ENCODE measurements at places on chromosomes 16 and 17. TPM values are rescaled to one million over a fixed set of nuclear protein-coding genes. Genes with fewer than 3 reads are reported as not detected.

The PPP1R27 gene
- not detected for total RNA-seq

The KCNAB3 gene
- total RNA-seq: 2.3 TPM

The ADAD2 gene
- 4.3 TPM for total RNA-seq

The SEPTIN12 gene
- total RNA-seq: not detected

DNA sequence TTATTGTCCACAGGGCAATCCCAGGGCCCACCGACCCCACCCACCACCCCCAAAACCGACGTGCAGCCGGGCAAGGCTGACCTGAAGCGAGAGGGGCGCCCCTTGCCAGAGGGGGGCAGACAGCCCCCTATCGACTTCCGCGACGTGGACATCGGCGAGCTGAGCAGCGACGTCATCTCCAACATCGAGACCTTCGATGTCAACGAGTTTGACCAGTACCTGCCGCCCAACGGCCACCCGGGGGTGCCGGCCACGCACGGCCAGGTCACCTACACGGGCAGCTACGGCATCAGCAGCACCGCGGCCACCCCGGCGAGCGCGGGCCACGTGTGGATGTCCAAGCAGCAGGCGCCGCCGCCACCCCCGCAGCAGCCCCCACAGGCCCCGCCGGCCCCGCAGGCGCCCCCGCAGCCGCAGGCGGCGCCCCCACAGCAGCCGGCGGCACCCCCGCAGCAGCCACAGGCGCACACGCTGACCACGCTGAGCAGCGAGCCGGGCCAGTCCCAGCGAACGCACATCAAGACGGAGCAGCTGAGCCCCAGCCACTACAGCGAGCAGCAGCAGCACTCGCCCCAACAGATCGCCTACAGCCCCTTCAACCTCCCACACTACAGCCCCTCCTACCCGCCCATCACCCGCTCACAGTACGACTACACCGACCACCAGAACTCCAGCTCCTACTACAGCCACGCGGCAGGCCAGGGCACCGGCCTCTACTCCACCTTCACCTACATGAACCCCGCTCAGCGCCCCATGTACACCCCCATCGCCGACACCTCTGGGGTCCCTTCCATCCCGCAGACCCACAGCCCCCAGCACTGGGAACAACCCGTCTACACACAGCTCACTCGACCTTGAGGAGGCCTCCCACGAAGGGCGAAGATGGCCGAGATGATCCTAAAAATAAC is 3.0 kb downstream of the SOX9 start:
- no peak for DNase-seq

GRCh38 chr16:12027558-12028287 is 51.2 kb downstream of the SNX29 start:
- no peak for DNase-seq

DNA sequence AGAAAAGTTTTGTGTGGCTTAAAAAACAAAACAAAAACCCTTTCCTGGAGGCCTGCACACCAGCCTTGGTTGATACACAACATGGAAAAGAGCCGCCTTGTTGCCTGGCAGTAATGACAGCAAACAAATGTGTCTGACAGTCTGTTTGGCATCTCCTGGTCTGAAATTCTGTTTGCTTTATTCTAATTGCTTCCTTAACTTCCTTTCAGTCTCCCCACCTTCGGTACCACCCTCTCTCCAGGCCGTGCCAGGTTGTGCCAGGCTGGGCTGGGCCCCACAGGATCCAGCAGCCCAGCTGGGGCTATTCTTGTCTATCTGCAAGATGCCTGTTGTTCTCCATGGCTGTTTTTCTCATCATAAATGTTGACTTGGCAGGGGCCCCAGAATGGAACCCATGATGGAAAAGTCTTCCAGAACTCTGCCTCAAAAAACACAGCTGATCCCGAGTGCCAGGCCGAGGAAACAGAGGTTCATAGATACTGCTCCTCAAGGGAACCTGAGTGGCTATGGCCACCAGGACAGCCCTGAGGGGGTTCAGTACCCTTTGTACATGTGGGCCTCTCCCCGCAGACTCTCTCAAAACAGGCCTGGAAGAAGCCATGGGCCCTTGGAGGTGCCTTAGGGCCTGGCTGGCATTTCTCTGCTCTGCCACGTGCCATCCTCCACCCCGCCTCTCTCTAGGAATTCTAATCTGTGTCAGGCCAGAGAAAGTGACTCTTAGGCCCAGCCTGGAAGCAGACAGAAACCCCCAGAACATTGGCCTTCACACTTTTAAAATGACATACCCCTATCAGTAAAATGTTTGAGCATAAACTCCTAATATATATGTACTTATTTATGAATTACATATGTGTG is 50.5 kb downstream of the YPEL2 start:
- DNase-seq: no peak

DNA sequence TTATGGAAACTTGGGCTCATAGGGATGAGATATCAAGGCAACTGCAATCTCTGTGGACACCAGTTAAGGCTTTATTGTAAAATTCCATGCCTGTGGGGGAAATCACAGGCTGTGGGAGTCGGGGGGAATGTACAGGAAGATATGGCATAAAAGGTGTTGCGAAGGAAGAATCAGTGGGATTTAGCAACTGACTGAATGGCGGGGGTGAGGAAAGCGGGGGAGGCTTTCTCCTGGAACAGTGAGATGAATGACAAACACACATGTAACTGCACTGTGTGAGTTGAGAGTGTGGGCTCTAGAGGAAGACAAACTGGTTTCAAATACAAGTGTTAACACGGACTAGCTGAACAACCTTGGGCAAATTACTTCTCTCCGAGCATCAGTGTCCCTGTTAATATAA is 143.7 kb downstream of the PRKCB start:
- DNase-seq: no peak

DNA sequence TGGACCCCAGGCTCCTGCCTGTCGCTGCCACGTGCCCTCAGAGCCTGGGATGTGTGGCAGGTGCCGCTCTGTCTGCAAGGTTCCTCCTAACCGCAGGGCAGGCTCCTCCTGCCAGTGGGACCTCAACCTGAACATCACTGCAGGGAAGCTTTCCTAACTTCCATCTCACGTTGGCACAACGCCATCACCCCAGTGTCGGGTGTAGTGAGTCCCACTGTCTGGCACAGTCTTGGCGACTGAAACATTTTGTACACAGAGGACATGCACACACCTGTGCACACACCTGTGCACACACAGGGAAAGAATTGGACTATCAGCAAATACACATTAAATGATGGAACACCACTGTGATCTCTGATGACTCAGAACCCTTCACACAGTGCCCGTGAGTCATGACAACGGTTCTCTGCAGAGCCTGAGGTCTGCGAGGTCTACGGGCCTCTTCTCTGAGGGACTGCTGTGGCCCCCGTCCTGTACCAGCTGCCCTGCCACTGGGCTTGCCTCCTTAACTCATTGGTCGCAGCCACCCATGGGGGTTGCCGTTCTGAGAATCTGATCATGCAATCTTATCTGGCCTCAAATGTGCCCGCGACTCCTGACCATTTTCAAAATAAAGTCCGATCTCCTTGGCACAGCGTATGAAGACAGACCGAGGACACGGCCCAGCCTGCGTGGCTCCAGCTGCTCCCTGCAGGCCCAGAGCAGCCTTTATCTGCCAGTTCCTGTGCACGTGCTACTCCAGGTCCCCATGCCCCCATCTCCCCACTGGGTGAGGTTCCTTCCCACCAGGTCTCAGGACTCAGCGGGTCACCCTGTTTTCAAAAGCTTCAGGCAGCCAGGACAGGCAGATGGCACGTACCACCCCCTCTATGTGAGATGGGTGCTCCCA is 7.6 kb downstream of the CCDC57 start:
- no peak for DNase-seq

- no peak for DNase-seq
These were observed 17.9 kb downstream of the MINK1 start for GRCh38 chr17:4851084-4851483.

DNA sequence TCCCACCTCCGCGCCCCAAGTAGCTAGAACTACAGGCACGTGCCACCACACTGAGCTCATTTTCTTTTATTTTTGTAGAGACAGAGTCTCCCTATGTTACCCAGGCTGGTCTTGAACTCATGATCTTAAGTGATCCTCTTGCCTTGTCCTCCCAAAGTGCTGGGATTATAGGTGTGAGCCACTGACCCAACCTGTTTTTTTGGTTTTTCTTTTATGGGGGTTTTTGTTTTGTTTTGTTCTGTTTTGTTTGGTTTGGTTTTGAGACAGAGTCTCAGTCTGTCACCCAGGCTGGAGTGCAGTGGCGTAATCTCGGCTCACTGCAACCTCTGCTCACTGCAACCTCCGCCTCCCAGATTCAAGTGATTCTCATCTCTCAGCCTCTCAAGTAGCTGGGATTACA is 16.4 kb downstream of the GID4 start:
- DNase-seq: no peak

DNA sequence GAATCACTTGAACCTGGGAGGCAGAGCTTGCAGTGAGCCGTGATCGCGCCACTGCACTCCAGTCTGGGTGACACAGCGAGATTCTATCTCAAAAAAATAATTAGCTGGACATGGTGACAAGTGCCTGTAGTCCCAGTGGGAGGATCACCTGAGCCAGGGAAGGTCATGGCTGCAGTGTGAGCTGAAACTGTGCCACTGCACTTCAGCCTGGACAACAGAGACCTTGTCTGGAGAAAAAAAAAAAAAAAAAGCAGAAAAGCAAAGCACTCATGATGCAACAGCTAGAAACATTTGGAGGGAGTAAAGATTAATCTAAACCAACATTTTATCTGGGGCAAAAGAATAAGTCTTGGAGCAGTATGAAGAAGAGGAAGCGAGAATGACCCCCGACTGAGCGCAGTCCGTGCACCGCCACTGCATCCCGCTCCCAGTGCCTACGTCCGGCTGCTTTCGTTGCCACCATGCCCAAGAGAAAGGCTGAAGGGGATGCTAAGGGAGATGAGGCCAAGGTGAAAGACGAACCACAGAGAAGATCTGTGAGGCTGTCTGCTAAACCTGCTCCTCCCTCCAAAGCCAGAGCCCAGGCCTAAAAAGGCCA is 8.2 kb downstream of the PRPSAP1 start:
- no peak for DNase-seq

DNA sequence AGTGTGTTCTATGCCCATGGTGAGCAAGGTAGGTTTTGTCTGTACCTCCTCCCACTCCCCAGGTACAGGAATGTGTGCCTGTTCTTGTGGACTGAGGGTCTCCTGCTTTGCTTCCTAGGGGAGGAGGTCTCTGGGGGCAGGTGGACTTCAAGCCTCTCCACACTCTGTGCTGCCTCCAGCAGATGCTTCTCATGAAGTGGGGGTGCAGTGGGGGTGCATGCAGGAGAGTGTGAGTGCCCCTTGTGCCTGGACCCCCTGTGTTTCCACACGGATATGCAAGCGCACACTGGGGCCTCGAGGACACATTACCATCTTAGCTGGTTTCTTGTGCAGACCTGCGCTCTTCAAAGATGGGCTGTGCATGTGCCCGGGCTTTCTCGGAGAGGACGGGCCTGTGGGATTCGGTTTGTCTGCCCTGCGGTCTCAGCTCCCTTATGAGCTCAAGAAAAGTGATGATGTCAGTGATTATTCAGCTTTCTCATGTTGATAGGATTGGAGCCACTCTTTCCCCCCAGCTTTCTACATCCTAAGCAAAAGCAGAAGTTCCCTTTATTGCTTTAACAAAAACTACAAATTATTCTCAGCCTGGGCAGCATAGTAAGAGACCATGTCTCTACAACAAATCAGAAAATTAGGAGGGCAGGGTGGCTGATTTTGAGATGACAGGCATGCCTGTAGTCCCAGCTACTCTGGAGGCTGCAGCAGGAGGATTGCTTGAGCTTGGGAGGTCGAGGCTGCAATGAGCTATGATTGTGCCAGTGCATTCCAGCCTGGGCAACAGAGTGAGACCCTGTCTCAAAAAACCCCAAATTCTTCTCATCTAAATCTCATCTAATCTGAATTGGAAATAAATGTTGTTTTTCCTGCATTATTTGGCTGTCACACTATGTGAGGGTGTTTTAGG is 86.8 kb downstream of the RPTOR start:
- no peak for DNase-seq

DNA sequence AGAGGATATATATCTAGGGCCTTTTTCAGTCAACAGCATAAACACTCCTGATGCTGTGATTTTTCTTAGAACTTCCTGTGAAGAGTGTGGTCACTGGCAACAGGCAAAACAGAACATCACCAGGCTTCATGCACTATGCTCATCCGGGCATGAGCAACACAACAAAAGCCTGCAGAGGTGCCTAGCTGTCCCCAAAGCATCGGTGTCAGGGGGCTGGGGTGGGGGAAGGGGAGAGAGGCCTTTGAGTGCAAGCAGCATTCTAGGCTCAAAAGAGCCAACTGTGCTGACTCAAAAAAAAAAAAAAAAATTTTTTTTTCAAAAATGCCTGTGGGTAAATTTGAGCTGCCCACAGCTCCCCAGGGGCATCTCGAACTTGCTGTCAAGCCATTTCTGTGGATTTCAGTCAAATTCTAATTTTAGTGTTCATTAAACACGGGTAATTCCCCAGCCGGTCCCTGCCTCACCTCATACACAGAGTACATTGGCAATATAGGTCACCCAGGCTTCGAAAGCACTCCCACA is 194.6 kb upstream of the DYNLRB2 start:
- DNase-seq: no peak

- DNase-seq: no peak
These were observed 63.5 kb upstream of the LGALS9 start for GRCh38 chr17:27567563-27567859.

DNA sequence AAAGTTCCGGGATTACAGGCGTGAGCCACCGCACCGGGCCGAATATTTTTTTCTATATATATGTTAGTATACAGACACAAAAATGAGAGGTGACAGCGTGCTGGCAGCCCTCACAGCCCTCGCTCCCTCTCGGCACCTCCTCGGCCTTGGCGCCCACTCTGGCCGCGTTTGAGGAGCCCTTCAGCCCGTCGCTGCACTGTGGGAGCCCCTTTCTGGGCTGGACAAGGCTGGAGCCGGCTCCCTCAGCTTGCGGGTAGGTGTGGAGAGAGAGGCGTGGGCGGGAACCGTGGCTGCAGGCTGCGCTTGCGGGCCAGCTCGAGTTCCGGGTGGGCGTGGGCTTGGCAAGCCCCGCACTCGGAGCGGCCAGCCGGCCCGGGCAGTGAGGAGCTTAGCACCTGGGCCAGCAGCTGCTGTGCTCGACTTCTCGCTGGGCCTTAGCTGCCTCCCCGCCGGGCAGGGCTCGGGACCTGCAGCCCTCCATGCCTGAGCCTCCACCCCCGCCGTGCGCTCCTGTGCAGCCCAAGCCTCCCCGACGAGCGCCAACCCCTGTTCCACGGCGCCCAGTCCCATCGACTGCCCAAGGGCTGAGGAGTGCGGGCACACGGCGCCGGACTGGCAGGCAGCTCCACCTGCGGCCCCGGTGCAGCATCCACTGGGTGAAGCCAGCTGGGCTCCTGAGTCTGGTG is 1.9 kb upstream of the DPEP3 start:
- no peak for DNase-seq

DNA sequence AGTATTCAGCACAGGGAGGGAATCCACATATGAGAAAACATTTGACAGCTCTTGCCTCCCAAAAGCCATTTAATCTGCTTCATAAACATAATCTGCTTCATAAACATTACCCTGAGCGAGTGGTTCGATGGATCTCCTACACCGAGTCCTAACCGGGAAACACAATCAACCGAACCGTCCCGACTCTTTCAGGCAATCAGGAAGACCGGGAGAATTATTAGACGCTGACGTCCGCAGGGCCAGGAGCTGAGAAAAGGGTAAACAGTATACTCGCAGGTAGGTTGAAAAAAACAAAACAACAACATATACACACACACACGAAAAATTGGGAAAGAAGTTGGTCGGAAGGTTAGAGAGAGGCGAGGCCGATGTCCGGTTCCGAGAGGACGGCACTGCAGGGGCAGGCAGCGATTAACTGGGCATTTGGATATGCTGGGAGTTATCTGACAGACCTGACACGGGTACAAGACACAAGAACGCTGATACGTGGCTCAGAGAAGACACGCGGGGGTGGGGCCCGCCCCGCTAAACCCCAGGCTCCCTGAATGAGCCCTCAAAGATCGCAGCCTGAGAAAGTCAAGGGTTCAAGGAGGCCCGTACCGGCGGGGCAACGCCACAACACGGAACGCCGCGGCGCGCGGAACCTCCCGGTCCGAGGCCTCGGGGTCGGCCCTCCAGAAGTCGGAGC is 585 bp downstream of the AP1G1 start:
- no peak for DNase-seq

Data from omental fat pad (tissue), 4 donors.